ENCODE measurements at places on chromosomes 6 and 20.

- no peak for DNase-seq
These were observed 330.5 kb downstream of the ZFAND3 start for GRCh38 chr6:38150021-38150420.

GRCh38 chr6:87251225-87251624 lies 71.2 kb upstream of the SMIM8 start:
- DNase-seq = no peak

GRCh38 chr6:114390176-114390575 lies 47.4 kb upstream of the HS3ST5 start:
- DNase-seq = no peak

- DNase-seq = no peak
These were observed 19.4 kb downstream of the KCNK15 start for GRCh38 chr20:44765091-44765490.

DNA sequence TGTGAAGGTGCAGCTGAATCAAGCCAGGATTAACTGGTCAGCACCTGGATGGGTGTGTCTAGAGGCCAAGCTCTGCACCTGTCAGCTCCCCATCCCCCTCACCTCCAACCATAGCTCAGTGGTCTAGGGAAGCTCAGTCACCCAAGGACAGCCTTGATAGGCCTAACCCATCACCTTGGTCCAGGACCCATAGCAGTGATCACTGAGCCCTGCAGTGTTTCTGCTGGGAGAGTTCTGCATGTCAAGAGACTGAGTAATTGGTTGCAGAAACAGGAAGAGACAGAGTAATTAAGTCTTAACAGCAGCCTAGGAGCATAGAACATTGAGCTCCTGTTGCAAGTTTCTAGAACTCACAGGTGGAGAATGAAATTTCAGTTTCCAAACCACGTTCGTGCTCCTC lies 18.7 kb upstream of the RALGAPB start:
- DNase-seq = no peak

DNA sequence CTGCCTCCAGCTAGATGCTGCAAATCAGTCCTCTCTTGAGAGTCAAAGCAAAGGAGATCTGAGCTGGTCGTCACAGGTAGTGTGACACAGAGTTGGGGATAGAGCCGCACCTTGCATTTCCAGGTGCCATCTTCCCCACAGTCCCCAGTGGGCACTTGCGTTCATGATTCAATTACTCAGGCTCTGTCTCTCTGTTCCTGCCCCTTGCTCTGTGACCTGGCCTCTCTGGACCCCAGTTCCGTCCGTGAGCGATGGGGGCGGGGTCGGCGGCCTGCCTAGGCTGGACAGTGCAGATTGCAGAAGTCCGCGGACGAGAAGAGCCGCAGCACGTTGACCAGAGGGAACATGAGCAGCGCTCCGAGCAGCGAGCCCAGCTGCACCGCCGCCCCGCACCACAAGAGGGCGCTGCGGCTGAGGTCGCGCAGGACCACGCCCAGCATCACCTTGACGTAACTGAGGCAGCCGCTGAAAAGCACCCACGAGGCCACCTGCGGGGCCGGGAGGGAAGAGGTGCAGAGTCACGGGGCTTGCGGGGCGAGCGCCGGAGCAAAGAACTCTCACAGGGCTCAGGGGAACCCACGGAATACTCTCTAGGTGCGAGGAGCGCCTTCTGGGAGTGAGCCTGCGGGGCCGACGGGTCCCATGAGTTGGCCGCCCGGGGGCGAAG lies 7.4 kb downstream of the SLC52A3 start:
- no peak for DNase-seq

GRCh38 chr6:141848029-141848890 lies 284.5 kb upstream of the GJE1 start:
- DNase-seq = no peak

- no peak for DNase-seq
These were observed 41.1 kb downstream of the HS3ST5 start for GRCh38 chr6:114301596-114302219.

- DNase-seq = peak; percentile 72
These were observed 2.7 kb downstream of the L3MBTL3 start for GRCh38 chr6:130020907-130021629.

- DNase-seq = no peak
These were observed 8.8 kb upstream of the TAF8 start for GRCh38 chr6:42041481-42042053.

DNA sequence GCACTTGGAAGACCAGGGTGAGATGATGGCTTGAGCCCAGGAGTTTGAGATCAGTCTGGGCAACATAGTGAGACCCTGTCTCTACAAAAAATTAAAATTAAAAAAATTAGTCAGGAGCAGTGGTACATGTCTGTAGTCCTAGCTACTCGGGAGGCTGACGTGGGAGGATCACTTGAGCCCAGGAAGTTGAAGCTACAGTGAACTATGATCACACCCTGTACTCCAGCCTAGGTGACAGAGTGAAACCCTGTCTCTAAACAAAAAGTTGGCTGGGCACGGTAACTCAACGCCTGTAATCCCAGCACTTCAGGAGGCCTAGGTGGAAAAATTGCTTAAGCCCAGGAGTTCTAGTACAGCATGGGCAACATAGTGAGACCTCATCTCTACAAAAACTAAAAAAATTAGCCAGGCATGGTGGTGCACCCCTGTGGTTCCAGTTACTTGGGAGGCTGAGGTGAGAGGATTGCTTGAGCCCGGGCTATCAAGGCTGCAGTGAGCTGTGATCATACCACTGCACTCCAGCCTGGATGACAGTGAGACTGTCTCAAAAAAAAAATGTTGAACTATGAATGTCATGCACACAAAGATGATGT lies 60.8 kb upstream of the MYL9 start:
- no peak for DNase-seq

DNA sequence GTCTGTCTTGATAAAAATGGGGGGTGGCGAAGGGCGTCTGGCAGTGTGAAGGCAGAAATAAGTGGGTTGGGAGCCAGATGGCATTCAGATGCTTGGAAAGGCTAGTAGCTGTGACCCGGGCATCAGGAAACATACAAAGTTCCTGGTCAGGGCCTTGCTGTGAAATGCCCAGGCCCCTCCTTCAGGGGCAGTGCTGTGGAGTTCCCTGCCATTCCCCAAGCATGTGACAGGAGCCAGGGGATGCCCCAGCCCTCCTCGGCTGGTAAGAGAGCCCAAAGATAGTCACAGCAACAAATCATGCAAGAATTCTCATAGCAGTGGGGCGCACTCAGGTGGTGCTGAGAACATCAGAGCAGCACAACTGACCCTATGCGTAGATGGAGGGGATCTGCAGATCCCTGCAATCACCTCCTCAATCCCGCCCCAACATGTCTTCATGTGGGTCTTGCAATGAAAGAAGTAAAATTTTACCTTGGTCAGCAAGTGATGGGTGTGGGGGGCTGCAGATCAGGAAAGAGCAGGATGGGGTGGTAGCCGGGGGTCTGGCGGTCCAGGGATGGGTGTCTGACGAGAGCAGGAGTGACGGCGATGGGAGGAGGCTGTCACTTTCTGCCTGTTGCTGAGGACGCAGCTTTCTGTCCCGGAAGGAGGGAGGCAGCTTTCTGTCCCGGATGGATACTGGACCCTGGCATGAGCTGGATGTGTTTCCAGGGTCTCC lies 39.5 kb downstream of the SLC22A1 start:
- DNase-seq = no peak

GRCh38 chr20:43539975-43540672 lies 18.7 kb upstream of the SGK2 start:
- DNase-seq = no peak

- DNase-seq = peak; percentile 98
These were observed at the start of gene PAK5 for GRCh38 chr20:9838378-9839295. PAK5 (minus strand) TSS chr20:9839076; CDS start chr20:9644328, 194,748 bp downstream.

GRCh38 chr6:156791320-156791850 lies 14.2 kb downstream of the ARID1B start:
- peak; percentile 61 for DNase-seq

GRCh38 chr6:958488-958887 lies 265.5 kb upstream of the EXOC2 start:
- DNase-seq = peak; percentile 80

GRCh38 chr20:21184819-21185218 lies 58.9 kb downstream of the KIZ start:
- no peak for DNase-seq

- no peak for DNase-seq
These were observed 33.0 kb downstream of the YTHDF1 start for GRCh38 chr20:63182946-63183415.

DNA sequence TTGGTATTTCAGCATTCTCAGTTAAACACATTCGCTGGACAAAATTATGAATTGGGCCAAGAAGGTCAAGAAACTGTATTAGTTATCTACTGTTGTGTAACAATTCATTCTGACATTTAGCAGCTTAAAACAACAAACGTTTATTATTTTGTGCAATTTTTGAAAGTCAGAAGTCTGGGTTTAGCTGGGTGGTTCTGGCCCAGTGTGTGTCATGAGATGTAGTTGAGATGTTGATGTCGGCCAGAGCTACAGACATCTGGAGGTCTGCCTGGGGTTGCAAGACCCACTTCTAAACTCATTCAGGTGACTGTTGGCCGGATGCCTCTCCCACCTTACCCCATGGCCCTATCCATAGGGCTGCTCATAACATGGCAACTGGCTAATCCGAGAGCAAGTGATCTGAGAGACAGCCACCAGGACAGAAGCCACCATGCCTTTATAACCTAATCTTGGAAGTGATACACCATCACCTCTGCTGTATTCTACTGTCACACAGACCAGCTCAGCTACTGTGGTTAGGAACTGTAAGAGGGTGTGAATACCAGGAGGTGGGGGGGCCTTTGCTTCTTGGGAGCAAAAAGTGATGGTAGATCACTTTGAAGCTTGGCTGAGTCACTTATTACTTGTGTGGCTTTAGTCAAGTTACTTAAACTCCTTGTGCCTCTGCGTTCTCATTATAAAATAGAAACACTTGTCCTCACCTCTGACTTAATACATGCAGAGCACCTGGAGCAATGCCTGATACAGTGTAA lies 217.0 kb upstream of the MYLIP start:
- no peak for DNase-seq

- DNase-seq = no peak
These were observed 13.4 kb downstream of the TEAD3 start for GRCh38 chr6:35483490-35483889.

- no peak for DNase-seq
These were observed 43.4 kb upstream of the FABP7 start for GRCh38 chr6:122736163-122736562.

Data from NCI-H446 (cell line).